ENCODE measurements at places on chromosomes 3 and 15. TPM values are rescaled to one million over a fixed set of nuclear protein-coding genes. Genes with fewer than 3 reads are reported as not detected.

Gene ATP13A5
- not detected for total RNA-seq

Gene NAALADL2
- total RNA-seq = 4.2 TPM

Gene EAF2
- total RNA-seq = 2.2 TPM

Gene TERC
- total RNA-seq = 3.1 TPM

Gene PP2D1
- total RNA-seq = not detected

All from left lobe of liver (tissue), 2 donors.